ENCODE measurements at places on chromosomes 2 and 18.

GRCh38 chr2:63057249-63058143, 6.9 kb downstream of the OTX1 start:
- no peak for DNase-seq

DNA sequence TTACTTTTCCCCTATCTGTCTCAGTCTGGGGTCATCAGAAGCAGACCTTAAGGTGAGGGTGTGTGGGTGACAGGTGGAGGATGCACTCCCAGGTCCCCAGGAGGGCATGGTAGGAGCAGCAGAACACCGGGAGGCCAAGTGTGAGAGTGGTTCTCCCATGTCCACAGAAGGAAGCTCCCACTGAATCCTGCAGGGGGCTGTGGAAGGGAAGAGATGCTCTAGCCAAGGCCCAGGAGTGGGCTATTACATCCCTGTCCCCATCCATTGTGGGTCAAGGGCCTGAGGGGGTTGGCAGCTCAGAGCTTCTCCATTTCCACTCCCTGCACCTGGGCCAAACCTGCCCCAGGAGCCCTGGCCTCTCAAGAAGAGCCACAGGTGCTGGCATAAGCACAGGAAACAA, 86.4 kb upstream of the KCNE4 start:
- no peak for DNase-seq

GRCh38 chr2:207085110-207085509, 80.6 kb downstream of the KLF7 start:
- no peak for DNase-seq

- no peak for DNase-seq
Observed at GRCh38 chr18:60568220-60568619, 195.6 kb upstream of the MC4R start.

DNA sequence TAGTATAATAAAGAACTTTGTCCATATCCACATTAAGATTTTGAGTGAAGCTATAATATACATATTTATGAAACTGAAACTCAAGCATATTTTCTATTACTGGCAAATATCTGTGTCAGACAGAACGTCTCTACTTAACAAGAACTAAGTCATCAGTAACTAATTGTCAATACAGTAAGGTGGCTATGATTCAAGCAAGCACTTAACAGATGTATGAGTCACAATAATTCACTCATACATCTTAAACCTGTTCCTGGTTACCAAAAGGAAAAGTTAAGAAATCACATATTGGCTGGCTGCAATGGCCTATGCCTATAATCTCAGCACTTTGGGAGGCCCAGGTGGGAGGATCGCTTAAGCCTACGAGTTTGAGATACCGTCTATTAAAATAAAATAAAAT, 96.0 kb downstream of the SOS1 start:
- DNase-seq = no peak

GRCh38 chr2:118697781-118698180, 149.7 kb downstream of the EN1 start:
- DNase-seq = no peak

Data from uterus (tissue), 4 donors.